Peyer's patch (tissue), 4 donors: ENCODE measurements at places on chromosomes 12 and 14. TPM values are rescaled to one million over a fixed set of nuclear protein-coding genes. Genes with fewer than 3 reads are reported as not detected.

GRCh38 chr12:131464081-131464480 is 246.8 kb upstream of the SFSWAP start:
- no peak for DNase-seq

- DNase-seq, result no peak
These were observed 66.7 kb downstream of the DHRS2 start for GRCh38 chr14:23702656-23703426.

The NPAS3 gene
- 0.19 TPM for total RNA-seq

DNA sequence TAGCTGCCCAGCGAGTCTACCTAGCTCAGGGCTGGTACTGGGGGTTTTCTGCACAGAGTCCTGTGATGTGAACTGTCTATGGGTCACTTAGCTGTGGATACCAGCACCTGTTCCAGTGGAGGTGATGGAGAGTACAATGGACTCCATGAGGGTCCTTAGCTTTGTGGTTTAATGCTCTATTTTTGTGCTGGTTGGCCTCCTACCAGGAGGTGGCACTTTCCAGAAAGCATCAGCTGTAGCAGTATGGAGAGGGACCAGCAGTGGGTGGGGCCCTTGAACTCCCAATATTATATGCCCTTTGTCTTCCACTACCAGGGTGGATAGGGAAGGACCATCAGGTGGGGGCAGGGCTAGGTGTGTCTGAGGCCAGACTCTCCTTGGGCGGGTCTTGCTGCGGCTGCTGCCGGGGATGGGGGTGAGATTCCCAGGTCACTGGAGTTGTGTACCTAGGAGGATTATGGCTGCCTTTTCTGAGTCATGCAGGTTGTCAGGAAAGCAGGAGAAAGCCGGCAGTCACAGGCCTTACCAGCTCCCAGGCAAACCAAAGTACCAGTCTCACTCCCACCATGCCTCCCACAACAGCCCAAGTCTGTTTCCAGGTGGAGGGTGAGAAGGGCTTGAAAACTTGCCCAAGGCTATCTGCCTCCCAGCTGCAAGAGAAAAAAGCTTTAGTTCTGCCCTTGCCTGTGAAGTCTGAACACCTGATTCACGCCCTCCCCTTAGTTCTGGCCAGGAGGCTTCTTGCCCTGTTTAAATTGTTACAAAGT is 163.0 kb upstream of the NUDT4 start:
- DNase-seq, result no peak

The GUCY2C gene
- 137 TPM for total RNA-seq

GRCh38 chr12:63410197-63410596 is 258.1 kb downstream of the DPY19L2 start:
- DNase-seq, result no peak
